CD4-positive, alpha-beta T cell treated with Interleukin-6 for 4 hours (primary cell): ENCODE measurements at places on chromosomes 3 and 15.
A peak's percentile ranks its signal among the peaks of the same experiment; 100 is the strongest.

GRCh38 chr3:4948395-4948794 is 30.8 kb upstream of the BHLHE40 start:
- no peak for DNase-seq

GRCh38 chr15:40914486-40914885 is 14.7 kb upstream of the DLL4 start:
- no peak for DNase-seq

DNA sequence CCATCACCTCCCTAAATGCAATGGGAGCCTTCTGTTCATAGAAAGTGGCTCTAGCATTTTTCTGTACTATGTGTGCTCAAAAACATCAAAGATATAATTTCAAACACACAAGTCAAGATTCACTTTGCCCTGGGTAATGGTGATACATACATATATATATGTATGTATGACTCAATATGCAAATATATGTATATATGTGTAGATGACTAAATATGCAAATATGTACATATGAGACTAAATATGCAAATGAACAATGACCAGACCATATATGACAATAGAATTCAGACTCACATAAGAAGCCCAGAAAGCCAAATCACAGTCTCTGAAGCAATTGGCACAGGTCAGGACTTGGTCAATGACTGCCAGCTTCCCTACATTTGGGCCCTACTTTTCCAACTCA is 36.9 kb upstream of the SNRK start:
- DNase-seq = no peak

DNA sequence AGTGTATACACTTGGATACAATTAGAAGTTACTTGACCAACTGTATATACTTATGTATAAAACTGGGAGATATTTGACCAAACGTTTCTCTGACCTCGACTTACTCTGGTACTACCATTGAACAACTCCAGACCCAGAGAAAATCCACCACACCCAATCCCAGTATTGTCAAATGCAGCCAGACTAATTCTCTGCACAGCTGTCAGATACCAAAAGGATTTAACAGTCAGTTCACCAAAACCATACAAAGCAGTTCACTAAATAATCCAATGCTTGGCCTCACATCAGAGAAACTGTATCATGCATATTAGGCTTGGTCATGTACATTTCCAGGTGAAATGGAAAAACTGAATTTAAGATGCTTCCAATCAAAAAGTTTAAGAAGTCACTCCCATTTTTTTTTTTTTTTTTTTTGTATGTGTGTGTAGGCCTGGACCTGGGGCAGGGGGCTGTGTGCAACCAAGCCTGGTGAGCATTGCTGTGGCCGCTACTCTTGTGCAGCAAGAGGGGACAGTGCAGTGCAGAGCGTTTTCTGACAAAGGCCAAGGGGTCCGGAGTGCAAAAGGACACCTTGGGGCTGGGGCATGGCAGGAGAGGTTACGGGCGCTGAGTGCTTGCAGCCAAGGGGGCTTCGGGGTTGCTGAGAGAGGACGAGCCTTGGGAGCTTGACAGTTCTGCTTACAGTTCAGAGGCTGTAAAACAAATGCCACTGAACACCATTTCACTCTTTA is 1.4 kb downstream of the TOMM70 start:
- no peak for DNase-seq

DNA sequence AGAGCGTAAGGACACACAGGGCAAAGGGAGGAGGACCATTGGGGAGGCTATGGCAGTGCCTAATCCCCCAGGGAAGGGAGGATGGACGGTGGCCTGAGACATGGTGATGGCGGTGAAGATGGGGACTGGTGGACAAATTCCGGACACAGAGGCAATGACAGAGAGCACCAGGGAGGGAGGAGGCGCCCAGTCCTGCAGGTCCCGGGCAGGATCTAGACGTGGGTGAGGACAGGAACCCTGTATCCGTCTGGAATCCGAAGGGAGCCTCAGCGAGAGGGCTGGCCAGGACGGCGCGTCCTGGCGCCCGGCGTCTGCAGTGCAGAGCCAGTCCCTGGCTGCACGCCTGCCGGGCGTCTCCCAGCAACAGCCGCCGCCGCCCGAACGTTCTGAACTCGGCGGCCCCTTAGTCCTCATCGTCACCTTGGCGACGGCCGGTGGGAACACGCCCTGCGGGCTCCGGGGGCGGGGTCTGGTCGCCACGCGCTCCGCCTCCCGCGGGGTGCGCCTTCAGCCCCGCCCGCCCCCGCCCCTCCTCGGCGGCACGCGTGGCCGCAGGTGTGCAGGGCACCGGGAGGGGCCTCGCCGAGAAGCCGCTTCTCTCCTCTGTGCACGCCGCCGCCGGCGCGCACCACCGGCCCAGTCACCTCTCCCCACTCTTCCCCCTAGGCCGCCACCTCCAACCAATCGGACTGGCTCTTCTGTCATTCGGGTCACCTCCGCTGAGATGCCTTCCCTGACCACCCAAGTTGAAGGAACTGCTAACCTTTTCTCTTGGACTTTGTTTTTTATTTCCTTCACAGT is 11.6 kb downstream of the XIRP1 start:
- peak; percentile 94 for DNase-seq

- DNase-seq = no peak
Observed at GRCh38 chr3:197353867-197354567, 55.6 kb upstream of the DLG1 start.

DNA sequence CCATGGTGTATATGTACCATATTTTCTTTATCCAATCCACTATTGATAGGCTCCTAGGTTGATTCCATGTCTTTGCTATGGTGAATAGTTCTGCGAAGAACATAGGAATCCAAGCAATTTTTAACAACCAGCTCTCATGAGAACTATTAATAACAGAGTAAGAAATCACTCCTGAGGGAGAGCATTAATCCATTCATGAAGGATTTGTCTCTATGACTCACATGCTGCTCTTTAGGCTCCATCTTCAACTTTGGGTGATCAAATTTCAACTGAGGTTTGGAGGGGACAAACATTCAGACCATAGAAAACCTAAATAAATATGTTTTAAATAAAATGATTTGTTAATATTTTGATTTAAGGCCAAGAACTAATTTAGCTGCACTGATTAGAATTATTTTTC is 147.4 kb downstream of the NSUN3 start:
- no peak for DNase-seq

DNA sequence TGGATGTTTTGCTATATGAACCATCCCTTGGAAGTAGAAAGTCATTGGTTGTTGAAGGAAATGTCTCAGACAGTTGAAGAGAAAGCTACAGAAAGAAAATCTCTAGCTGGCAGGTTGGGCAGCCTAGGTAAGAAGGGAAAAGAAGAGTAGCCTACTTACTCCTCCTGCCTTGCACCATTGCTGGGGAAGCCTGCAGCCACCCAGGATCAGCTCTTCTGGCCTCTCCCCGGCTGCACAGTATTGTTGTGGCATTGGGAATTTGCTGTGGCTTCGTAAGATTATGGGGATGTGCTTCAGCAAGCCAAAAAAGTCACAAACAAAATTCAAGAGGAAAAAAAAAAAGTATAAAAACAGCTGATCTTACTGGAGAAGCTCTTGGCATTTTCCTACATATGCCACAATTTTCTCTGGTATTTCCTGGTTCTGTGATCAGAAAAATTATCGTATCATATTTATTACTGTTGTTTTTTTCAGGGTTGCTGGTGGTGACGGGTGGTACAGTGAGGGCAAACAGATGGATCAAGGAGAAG is 154.2 kb downstream of the TIGIT start:
- DNase-seq = no peak

DNA sequence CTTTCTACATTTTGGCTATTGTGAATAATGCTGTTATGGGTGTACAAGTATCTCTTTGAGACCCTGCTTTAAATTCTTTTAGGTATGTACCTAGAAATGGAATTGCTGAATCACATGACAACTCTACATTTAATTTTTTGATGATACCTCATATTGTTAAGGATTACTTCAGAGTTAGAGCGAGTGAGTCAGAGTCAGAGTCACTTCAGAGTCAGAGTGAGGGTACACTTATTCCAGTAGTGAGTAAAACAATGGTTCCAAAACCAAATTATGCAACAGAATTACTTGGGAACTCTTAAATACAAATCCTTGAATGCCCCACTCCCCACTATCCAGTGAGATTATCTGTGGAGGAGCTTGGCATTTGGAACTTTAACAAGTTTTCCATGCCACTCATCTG is 50.3 kb upstream of the SNRK start:
- DNase-seq = no peak
